Prostate gland (tissue), 2 donors: ENCODE measurements at places on chromosomes 5 and 9. TPM values are rescaled to one million over a fixed set of nuclear protein-coding genes. Genes with fewer than 3 reads are reported as not detected.
A peak's percentile ranks its signal among the peaks of the same experiment; 100 is the strongest.

DNA sequence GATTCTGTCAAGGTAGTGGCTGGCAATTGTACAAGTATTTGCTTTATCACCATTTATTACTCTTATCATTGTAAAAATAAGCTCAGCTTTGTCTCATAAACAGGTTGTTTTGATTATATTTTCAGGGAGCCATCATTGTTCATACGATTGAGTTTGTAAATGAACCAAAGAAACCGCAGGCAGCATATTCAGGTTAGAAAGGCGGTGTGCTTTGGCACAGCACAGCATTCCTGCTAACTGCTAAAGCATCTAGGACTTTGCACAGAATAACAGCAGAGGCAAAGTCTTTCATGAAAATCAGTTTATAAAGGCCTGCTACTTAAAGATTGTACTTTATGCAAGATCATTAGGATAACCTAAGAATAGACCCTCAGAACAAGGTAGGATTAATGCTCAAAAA, 281.5 kb upstream of the SLC24A2 start:
- H3K36me3 ChIP-seq: no peaks in the 10 kb centered on the region
- no peaks in the 10 kb centered on the region for H3K4me1 ChIP-seq
- no peak overlapping the region for H3K4me3 ChIP-seq
- H3K27ac ChIP-seq: no peak overlapping the region

DNA sequence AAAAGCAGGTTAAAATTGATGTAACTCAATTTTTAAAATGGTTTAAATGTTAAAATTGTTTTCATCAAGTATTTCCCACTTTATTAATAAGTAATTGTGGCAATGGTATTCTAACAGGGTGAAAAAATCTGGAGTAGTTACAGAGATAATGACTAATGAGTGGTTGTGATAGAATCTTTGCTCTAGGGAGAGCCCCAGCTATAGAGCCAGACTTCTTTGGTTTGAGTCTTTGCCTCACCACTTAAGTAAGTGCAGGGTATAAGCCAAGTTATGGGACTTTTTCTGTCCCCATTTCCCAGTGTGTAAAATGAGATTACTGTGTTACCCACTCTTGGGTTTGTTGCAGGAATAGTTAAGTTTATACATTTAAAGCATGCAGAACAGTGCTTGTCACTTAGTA, 158.1 kb downstream of the FER start:
- no peaks in the 10 kb centered on the region for H3K27me3 ChIP-seq
- no peaks in the 10 kb centered on the region for H3K36me3 ChIP-seq
- no peak overlapping the region for H3K4me3 ChIP-seq
- H3K4me1 ChIP-seq: no peaks in the 10 kb centered on the region
- no peak for DNase-seq

- H3K27me3 ChIP-seq: no peaks in the 10 kb centered on the region
- H3K4me3 ChIP-seq: peak overlapping the region; percentile 76
Observed at GRCh38 chr9:35690294-35690613, 529 bp upstream of the TPM2 start.

DNA sequence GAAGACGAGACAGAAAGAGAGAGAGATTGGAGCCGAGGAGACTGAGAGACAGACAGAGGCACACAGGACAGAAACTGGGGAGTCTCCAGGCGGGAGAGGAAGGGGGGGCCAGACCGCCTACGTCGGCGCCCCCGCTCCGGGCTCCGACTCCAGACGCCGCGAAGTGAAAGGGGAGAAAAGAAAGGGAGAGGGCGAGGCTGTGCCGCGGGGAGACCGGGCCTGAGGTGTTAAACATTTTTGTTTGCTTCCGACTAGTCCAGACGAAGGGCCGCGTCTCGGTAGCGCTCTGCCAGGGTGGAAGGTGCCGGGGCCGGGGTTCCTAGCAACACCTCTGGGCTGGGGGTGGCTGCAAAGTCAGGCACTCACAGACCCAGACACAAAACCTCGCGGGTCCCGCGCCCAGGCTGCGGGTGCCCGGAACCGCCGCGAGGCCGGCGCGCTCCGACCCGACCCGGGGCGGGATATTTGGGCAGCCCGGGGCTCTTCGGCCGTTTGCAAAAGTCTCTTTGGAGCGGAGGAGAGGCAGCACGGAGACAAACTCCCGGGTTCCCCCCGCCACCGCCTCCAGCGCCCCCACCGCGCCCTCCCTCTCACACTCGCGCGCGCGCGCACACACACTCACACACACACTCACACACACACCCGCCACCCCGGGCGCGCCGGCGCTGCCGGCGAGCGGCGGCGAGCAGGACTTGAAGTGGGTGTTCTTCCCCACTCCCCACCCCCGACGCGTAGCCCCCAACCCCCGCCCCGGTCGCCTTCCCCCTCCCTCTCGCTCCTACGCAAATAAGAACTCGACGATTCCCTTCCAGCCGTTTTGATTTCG, 626 bp upstream of the FST start:
- H3K36me3 ChIP-seq: no peaks in the 10 kb centered on the region
- peak overlapping the region; percentile 54 for H3K4me3 ChIP-seq

GRCh38 chr5:95733107-95733665, 2.0 kb downstream of the RHOBTB3 start:
- H3K4me1 ChIP-seq: peaks cover 6% of the 10 kb centered on the region
- no peaks in the 10 kb centered on the region for H3K27me3 ChIP-seq
- no peak for DNase-seq
- H3K27ac ChIP-seq: peak overlapping the region; percentile 95

- DNase-seq: peak; percentile 5
- H3K27ac ChIP-seq: no peak overlapping the region
- H3K4me3 ChIP-seq: no peak overlapping the region
- no peaks in the 10 kb centered on the region for H3K36me3 ChIP-seq
- H3K4me1 ChIP-seq: no peaks in the 10 kb centered on the region
Observed at GRCh38 chr5:759111-759751, 25.3 kb downstream of the ZDHHC11B start.

GRCh38 chr9:95025213-95026147, 292.0 kb downstream of the FANCC start:
- no peaks in the 10 kb centered on the region for H3K27me3 ChIP-seq
- H3K36me3 ChIP-seq: no peaks in the 10 kb centered on the region
- DNase-seq: no peak
- peak overlapping the region; percentile 61 for H3K27ac ChIP-seq
- H3K4me1 ChIP-seq: peaks cover 14% of the 10 kb centered on the region

DNA sequence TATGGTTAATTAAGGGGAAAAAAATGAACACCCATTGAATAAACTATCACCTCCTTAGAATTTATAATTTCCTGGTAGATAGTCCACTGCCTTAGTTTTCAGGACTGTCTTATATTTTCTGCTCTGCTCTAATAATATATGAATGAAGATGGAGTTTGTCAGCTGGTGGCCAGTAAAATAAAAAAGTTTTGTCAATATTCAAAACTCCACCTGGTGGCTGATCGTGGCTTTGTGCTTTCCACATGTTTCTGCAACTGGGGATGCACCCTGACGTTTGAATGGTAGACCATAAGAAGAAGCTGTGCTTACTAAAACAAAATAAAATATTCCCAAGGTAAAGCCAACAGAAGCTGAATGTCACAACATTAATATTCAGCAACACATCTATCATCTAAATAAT, 286.6 kb upstream of the IZUMO3 start:
- no peak overlapping the region for H3K27ac ChIP-seq
- H3K27me3 ChIP-seq: no peaks in the 10 kb centered on the region
- no peaks in the 10 kb centered on the region for H3K36me3 ChIP-seq
- DNase-seq: no peak

DNA sequence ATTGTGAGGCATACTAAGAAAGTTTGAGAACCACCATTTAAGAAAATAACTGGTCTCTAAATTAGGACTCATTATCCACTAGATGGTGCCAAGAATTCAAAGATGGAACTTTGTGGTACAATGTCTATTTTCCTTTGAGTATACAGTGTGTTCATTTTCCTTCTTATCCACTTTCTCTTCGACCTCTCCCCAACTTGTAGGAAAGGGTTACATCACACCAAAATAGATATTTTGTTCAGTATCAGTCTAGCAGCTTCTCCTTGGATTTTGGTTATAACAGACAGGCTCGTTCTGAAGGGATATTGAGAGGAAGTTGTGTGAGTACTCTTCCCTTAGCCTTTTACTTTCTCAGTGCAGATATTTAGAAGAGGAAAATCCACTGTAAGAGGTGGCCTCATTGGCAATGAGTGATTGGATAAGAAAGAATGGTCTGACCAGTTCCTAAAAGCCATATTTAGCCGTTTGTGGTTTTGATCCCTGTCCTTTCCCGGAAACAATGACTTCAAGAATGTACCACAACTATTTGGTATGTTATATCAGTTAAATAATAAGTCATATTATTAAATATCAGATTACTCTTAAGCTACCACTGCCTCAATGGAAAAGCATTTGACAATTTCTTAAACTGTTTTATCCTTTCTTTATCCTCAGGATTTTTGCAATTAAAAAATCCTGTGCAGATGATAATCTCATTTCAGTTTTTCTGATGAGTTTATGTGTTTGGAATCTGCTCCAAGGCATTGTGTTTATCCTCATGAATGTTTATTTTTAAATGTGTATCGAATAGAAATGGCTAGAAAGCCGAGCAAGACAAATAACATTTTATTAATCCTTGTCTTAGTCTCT, 69.0 kb upstream of the GRAMD2B start:
- H3K27me3 ChIP-seq: no peaks in the 10 kb centered on the region
- peak overlapping the region; percentile 81 for H3K27ac ChIP-seq
- H3K4me1 ChIP-seq: no peaks in the 10 kb centered on the region
- no peak overlapping the region for H3K4me3 ChIP-seq
- no peaks in the 10 kb centered on the region for H3K36me3 ChIP-seq
- DNase-seq: no peak

- no peak overlapping the region for H3K27ac ChIP-seq
- no peaks in the 10 kb centered on the region for H3K36me3 ChIP-seq
- no peak overlapping the region for H3K4me3 ChIP-seq
- no peaks in the 10 kb centered on the region for H3K27me3 ChIP-seq
- no peaks in the 10 kb centered on the region for H3K4me1 ChIP-seq
Observed at GRCh38 chr9:93488244-93488643, 34.9 kb upstream of the FAM120AOS start.

GRCh38 chr9:132192728-132193127, 30.9 kb downstream of the NTNG2 start:
- DNase-seq: no peak
- no peak overlapping the region for H3K27ac ChIP-seq
- H3K4me1 ChIP-seq: no peaks in the 10 kb centered on the region
- H3K36me3 ChIP-seq: no peaks in the 10 kb centered on the region
- no peaks in the 10 kb centered on the region for H3K27me3 ChIP-seq

GRCh38 chr5:78360674-78360923, 182 bp downstream of the SCAMP1 start:
- DNase-seq: no peak
- H3K27me3 ChIP-seq: no peaks in the 10 kb centered on the region
- H3K27ac ChIP-seq: peak overlapping the region; percentile 92
- peak overlapping the region; percentile 96 for H3K4me3 ChIP-seq
- peaks cover 5% of the 10 kb centered on the region for H3K4me1 ChIP-seq

DNA sequence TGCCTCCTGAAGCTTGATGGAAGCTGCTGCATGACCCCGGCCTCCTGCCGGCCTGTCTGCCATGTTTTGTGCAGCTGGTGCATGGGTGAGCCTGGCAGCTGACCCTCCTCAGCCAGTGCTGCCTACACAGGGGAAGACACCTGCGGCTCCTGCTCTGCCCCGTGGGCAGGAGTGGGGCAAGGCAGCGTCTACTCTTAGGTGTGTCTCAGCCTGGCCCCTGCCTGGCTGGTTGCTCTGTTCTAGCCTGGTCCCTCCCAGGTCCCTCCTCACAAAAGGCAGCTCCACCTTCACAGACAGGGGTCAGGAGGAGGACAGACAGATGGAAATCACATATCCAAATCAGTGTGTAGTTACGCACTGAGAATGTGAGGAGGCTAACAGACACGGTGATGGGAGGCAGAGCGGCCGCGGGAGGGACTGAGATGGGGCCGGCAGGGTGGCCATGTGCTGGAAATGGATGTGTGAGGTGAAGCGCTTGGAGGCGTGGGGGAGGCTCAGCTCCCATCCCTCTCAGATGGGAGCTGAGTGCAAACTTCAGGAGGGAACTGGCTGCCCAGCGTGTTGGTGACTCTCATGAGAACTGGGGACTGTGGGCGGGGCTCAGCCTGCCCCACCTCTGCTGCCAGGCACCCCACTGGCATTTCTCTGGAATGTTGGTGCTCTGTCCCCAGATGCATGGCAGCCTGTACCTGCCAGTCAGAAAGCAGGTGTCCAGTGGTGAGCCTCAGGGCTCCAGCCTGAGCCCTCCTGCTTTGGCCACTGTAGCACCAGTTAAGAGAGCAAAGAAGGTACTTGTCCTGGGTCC, 43.4 kb downstream of the PPARGC1B start:
- no peak overlapping the region for H3K4me3 ChIP-seq
- no peaks in the 10 kb centered on the region for H3K27me3 ChIP-seq
- no peaks in the 10 kb centered on the region for H3K36me3 ChIP-seq
- no peak for DNase-seq

The PLPP7 gene
- 2.0 TPM for total RNA-seq
